Uterus (tissue), 4 donors: ENCODE measurements at places on chromosomes 6 and 20. TPM values are rescaled to one million over a fixed set of nuclear protein-coding genes. Genes with fewer than 3 reads are reported as not detected.
A peak's percentile ranks its signal among the peaks of the same experiment; 100 is the strongest.

Gene EYA4
- 2.0 TPM for total RNA-seq

Gene B3GALT4
- 14.6 TPM for total RNA-seq

Gene LY6G6D
- total RNA-seq, result not detected

DNA sequence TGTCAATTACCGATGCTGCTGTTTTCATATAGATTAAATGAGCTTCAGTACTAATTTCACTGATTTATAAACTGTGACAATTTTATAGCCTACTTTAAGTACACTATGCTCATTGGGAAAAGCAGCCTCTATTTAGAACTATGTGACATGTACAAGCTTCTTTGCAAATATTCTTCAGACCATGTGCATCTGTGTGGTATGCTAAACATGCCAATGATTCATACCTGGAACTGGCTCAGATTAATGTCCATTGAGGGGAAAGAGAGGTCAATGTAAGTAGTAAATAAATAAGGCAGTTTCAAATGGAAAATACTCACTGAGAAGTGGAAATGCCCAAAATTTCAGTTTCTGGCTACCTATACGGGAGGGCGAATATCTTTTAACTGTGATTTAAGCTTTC lies 777.7 kb downstream of the C6orf118 start:
- H3K4me3 ChIP-seq, result no peak overlapping the region
- H3K27me3 ChIP-seq, result no peaks in the 10 kb centered on the region
- no peaks in the 10 kb centered on the region for H3K4me1 ChIP-seq
- H3K27ac ChIP-seq, result peak overlapping the region; percentile 49
- H3K36me3 ChIP-seq, result no peaks in the 10 kb centered on the region

GRCh38 chr6:169622618-169623017 lies 79.2 kb downstream of the WDR27 start:
- no peak for DNase-seq
- H3K4me3 ChIP-seq, result no peak overlapping the region
- H3K27me3 ChIP-seq, result no peaks in the 10 kb centered on the region
- no peaks in the 10 kb centered on the region for H3K4me1 ChIP-seq

GRCh38 chr20:46637427-46638133 lies 13.7 kb downstream of the SLC13A3 start:
- no peak for DNase-seq
- no peaks in the 10 kb centered on the region for H3K27me3 ChIP-seq
- no peak overlapping the region for H3K27ac ChIP-seq
- no peaks in the 10 kb centered on the region for H3K36me3 ChIP-seq
- H3K4me1 ChIP-seq, result no peaks in the 10 kb centered on the region

DNA sequence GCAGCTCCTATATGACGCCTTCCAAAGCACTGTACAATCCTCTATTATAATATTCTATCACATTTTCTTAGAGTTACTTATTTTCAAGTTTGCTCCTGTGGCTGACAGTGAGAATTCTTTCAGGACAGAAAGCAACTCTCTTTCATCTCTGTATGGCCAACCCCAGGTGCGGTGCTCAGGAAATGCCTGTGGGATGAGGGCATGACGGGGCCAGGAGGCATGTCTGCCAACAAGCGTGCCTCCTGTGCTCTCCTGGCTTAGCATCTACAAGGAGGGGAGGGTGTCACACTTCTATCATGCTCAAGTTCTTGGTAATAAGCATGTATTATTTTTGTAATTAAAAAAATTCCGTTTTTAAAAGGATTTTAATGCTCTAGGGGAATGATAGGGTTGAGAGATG lies 11.4 kb downstream of the MRPL14 start:
- no peaks in the 10 kb centered on the region for H3K36me3 ChIP-seq
- peaks cover 12% of the 10 kb centered on the region for H3K4me1 ChIP-seq
- H3K4me3 ChIP-seq, result no peak overlapping the region
- no peak for DNase-seq
- no peaks in the 10 kb centered on the region for H3K27me3 ChIP-seq
- H3K27ac ChIP-seq, result no peak overlapping the region

DNA sequence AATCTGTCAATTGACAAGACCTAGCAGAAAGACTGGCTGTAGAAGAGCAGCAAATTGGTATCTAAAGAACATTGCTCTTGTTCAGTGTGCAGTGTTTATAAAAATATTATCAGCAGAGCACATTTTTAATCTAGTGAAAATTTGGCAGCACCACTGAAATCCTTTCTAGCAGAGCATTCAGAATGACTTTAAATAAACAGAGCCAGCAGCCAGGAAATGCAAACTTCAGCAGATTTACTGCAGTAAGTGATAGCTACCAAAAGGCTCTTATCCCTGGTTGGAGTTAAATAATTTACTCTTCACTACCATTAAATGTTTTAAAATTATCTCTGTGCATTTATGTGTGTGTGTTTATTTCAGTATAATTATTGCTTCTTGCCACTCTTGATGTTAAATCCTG lies 590.9 kb upstream of the CITED2 start:
- H3K4me1 ChIP-seq, result no peaks in the 10 kb centered on the region
- H3K36me3 ChIP-seq, result no peaks in the 10 kb centered on the region
- H3K27me3 ChIP-seq, result no peaks in the 10 kb centered on the region
- DNase-seq, result no peak
- H3K4me3 ChIP-seq, result no peak overlapping the region

DNA sequence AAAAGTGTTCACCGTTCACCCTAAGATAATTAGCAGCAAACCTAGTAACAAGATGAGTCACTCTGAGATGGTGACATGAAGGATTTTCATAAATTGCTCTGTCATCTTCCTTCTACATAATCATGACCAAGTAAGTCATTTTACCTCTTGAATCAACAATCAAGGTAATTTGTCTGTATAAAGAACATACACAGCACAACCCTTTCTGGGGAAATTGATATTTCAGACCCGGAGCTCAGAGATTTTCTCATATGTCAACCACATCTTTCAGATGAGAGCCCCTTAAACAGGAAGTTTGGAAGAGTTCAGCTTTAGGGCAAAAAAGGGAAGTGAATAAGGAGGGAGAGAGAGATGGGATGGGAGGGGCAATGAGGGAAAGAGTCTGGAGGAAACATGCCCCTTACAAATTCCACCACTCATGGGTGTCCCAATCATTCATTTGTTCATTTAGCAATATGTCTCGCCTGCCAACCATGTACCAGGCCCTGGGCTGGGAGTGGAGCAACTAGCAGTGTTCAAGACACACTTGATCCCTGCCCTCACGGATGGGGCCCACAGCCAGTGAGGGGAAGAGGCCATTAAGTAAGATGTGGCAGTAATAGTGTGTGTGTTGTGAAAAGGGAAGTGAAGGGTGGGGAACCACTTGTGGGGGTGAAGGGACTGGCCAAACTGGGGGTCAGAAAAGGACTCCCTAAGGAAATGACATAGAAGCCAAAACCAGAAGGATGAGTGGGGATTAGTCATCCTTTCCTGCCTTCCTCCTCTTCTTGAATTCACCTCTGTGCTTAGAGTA lies 190.9 kb downstream of the MAFB start:
- H3K36me3 ChIP-seq, result no peaks in the 10 kb centered on the region
- no peaks in the 10 kb centered on the region for H3K4me1 ChIP-seq
- no peaks in the 10 kb centered on the region for H3K27me3 ChIP-seq
- H3K27ac ChIP-seq, result no peak overlapping the region

DNA sequence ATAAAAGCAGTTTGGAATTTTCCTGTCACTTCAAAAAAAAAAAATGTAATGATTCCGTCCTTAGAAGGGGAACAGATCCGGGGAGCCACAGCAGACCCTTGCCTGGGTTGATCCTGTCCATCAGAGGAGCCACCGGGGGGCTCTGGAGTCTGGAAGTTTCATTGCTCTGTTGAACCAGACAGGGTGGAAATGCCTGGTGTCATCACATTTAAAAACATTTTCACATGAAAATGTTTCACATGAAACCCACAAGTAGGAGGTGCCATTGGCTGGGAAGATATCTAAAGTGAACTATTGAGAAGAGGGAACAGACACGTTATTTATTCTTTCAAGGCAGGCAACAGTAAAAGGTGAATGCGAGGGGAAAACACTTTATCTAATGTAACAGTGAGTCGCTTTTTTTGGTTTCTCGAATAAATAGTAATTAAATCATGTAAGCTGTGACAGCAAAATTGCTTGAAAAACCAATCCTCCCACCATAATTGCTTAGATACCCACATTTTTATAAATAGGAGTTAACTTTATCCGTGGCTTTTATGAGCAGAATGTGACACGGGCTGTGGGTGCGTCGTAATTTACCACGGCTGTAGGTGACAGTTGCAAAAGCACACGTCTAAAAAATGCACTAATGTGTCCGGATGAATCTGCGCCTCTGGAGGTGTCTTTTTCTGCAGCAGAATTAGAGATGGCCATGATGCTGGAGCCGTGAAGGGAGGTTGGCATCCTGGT lies 323.4 kb downstream of the TAF4 start:
- no peaks in the 10 kb centered on the region for H3K27me3 ChIP-seq
- H3K36me3 ChIP-seq, result no peaks in the 10 kb centered on the region
- DNase-seq, result no peak
- no peaks in the 10 kb centered on the region for H3K4me1 ChIP-seq
- no peak overlapping the region for H3K4me3 ChIP-seq

DNA sequence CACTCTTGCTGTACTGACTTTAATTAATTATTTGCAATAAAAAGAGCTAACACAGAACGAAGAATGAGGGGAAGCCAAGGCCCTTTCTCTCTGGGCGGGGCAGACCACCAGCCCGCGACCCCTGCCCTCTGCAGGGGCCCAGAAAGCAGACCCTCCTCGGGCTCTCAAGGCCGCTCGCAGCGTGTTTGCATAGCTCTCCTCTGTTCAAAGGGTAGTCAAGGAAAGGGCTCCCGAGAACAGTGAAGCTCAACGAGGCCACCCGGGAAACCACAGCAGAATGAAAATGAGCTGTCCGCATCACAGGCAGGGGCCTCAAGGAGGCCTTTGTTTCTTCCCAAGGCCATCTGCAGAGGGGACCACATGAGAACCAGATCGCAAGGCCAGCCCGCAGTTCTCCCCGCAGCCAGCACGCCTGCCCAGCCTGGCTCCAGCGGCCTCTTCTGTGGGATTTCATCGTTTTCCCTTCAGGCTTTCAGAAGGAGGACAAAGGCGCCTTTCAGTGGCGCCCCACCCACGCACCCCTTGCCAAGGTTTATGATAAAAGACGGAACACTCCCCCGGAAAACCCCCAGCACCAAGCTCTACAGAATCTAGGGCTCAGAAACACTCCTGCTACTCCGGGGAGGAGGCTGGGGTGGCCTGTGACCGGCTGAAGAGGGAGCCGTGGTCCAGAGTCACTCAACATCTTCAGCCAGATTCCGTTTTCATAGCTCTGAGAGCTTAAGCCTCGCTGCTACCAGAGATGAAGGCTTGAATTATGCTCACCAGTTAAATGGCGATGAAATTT lies 25.3 kb downstream of the ACSS1 start:
- peak overlapping the region; percentile 71 for H3K27ac ChIP-seq
- peaks cover 5% of the 10 kb centered on the region for H3K4me1 ChIP-seq
- H3K36me3 ChIP-seq, result no peaks in the 10 kb centered on the region

DNA sequence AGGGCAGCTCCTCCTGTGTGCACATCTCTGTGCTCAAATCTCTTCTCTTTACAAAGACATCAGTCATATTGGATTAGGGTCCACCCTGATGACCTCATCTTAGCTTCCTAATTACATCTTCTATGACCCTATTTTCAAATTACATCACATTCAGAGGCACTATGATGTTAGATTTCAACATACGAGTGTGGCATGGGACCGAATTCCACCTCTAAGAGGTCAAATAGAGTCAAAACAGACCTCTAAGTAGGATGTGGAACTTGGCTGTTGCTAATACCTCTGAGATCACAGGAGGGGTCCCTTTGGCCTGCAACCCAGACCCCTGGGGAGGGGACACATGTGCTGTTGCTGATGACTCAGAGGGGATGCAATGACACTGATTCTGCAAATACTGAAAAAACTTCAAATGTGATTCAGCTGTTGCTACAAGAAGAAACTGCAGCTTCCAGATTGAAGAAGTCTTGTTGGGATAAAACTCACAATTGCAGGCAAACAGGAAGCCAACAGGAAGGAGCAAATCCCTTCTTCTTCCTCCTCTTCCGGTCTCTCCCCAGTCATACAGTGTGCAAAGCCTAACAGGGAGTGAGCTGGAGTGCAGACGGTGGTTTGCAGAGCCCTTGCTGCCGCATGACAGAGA lies 216.2 kb downstream of the MYLK4 start:
- no peak for DNase-seq
- H3K4me1 ChIP-seq, result no peaks in the 10 kb centered on the region
- no peak overlapping the region for H3K27ac ChIP-seq
- H3K36me3 ChIP-seq, result no peaks in the 10 kb centered on the region
- H3K4me3 ChIP-seq, result no peak overlapping the region
- H3K27me3 ChIP-seq, result no peaks in the 10 kb centered on the region

DNA sequence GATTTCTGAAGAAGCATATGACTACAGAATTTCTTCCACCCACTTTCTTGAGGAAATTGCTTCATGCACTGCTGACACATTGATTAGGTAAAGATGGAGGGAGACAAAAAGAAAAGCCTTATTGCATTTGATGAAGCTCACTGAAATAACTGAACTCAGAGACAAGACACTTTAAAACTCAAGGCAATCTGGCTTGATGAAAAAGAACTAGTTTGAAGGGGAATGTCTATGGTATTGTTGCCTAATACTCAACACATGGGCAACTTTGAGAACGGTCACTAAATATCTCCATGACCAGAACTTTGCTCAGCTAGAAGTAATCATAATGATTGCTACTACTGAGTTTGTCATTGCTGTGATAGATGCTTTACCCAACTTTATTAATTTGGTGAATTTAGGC lies 38.1 kb downstream of the HTR1B start:
- H3K4me1 ChIP-seq, result no peaks in the 10 kb centered on the region
- no peak overlapping the region for H3K27ac ChIP-seq
- H3K36me3 ChIP-seq, result no peaks in the 10 kb centered on the region

DNA sequence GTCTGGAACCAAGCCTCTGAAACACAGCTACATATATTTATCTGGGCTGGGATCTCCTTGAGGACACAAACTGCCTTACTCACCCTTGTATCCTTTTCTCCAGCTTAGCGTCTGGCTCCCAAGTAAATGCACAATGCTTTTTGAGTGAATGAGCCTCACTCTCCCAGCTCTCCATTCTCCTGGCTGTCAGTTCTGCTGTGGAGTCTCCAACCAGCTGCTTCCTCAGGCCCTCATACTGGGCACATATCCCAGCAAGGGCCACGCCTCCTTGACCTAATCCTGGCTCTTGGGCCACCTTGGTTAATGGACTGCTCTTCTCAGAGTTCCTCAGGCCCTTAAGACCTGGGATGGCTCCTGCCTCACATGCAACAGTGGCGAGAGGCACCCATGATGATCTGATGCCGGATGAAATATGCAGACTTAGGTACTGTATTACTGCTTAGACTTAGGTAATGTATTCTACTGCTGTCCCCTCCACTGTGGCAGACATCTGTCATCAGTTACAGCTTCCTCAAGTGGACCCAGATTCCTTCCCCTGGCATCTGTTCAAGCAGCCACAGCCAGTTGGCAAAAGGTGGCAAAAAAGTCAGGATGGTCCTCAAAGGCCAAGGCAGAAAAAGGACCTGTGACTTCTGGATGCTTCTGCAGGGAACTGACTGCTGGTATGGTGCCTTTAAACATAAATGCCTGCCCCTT lies 16.5 kb downstream of the SNHG17 start:
- H3K4me3 ChIP-seq, result no peak overlapping the region
- DNase-seq, result peak; percentile 42
- no peaks in the 10 kb centered on the region for H3K27me3 ChIP-seq
- H3K4me1 ChIP-seq, result no peaks in the 10 kb centered on the region
- H3K36me3 ChIP-seq, result no peaks in the 10 kb centered on the region
